ENCODE measurements at places on chromosomes 12 and 14.

DNA sequence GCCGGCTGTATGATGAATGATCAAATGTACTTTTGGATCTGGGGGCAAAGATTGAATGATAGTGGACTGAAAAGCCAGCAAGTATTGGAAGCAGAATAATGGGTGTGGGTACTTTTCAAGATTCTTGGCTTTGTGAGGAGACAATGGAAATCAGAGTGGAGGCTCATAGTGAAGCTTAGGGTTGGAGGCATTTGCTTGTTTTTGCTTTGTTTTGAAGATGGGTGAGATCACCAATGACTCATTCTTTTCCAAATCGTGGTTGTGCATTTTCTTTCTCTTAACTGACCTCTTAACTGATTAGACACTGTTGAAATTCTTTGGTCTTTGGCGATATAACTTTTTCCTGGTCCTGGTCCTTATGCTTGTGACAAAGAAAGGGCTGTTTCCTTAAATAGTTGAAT lies 54.4 kb downstream of the PELI2 start:
- peak; percentile 72 for DNase-seq

GRCh38 chr14:102903248-102903888 lies 19.1 kb upstream of the AMN start:
- DNase-seq: no peak

- no peak for DNase-seq
These were observed 1.2 kb upstream of the LRP1-AS start for GRCh38 chr12:57148469-57149244.

DNA sequence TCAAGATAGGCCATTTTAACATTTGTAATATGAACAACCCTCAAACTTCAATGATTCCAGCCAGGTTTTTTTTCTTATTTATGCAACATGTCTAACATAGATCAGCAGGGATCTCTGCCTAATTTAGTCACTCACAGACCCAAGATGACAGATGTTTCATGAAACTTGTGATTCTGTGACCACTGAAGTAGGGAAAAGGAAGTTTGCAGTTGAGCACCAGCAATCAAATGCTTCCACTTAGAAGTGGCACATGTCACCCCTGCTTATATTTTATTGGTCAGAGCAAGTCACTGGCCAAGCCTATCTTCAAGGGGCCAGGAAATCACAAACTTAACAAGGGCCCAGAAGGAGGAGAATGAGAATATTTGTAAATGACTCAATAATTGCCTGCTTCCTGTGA lies 150.6 kb downstream of the BCAT1 start:
- peak; percentile 72 for DNase-seq

Data from kidney tubule cell (primary cell).